GM12878 (cell line): ENCODE measurements at places on chromosomes 16 and 17. TPM values are rescaled to one million over a fixed set of nuclear protein-coding genes. Genes with fewer than 3 reads are reported as not detected.

- no peaks in the 10 kb centered on the region for H3K4me1 ChIP-seq
- no peak for DNase-seq
- peaks cover 2% of the 10 kb centered on the region; the same call in 1 of the 2 replicates for H3K36me3 ChIP-seq
- no peaks in the 10 kb centered on the region for H3K27me3 ChIP-seq
- no peak overlapping the region for H3K4me3 ChIP-seq
These were observed 3.3 kb downstream of the PRSS53 start for GRCh38 chr16:31085411-31085810.

- no peaks in the 10 kb centered on the region for H3K36me3 ChIP-seq
- peak overlapping the region; percentile 75 for H3K27ac ChIP-seq
- DNase-seq: no peak
- H3K27me3 ChIP-seq: no peaks in the 10 kb centered on the region
- H3K4me1 ChIP-seq: no peaks in the 10 kb centered on the region
These were observed 530 bp downstream of the NAA60 start for GRCh38 chr16:3444032-3444388.

The KRT36 gene
- total RNA-seq: not detected in 2 replicates

DNA sequence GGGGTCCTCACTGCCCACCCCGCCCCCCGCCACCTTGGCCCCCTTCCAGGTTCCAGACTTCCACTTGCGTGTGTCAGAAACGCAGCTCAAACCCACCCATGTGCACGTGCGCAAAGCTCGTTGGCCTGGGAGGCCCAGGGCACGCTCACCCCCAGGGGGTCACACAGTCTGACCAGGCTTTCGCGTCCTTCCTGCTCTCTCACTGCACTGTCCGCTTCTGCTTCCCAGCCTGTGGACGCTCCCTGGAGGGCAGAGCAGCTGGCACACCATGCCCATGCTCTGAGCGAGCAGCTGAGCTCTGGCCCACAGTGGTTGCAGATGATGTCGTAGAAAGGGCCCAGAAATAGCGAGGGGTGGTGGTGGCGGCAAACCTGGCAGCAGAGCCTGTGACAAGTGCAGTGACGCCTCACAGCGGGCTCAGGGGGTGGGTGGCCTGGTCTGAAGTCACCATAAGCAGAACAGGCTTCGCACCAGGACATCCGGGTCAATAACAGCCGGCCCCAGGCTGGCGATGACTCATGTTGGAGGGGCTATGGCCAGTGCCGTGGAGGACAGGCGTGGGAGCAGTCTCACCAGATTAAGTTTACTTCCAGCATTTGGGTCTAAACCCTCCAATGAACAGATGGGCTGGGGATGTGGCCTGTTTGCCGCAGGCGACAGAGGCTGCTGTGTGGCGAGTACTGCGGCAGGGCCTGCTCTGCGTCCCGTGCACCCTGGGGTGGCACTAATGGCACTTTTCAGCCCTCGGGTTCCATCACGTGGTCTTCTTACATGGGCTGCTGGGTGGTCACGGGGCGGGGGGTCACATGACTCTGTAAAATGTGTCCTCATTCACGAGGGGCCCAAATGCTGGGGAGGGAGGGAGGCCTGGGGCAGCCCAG is 49.0 kb downstream of the NT5M start:
- H3K27ac ChIP-seq: no peak overlapping the region
- DNase-seq: no peak
- no peak overlapping the region for H3K4me3 ChIP-seq

The SHMT1 gene
- total RNA-seq: 34.9 and 38.0 TPM in 2 replicates

- peak; percentile 97 for DNase-seq
- no peaks in the 10 kb centered on the region for H3K27me3 ChIP-seq
- peak overlapping the region; percentile 99 for H3K27ac ChIP-seq
- H3K36me3 ChIP-seq: no peaks in the 10 kb centered on the region; the same call in 1 of the 2 replicates
These were observed 207.0 kb downstream of the MSI2 start for GRCh38 chr17:57463103-57463885.

GRCh38 chr17:6523809-6524355 is 32.5 kb downstream of the PITPNM3 start:
- no peaks in the 10 kb centered on the region for H3K4me1 ChIP-seq
- DNase-seq: no peak
- no peak overlapping the region for H3K27ac ChIP-seq
- no peak overlapping the region for H3K4me3 ChIP-seq
- H3K27me3 ChIP-seq: no peaks in the 10 kb centered on the region
- H3K36me3 ChIP-seq: no peaks in the 10 kb centered on the region
